ENCODE measurements at places on chromosomes 5 and 9.

GRCh38 chr5:52607227-52607824 lies 180.4 kb upstream of the ITGA1 start:
- no peak for DNase-seq

DNA sequence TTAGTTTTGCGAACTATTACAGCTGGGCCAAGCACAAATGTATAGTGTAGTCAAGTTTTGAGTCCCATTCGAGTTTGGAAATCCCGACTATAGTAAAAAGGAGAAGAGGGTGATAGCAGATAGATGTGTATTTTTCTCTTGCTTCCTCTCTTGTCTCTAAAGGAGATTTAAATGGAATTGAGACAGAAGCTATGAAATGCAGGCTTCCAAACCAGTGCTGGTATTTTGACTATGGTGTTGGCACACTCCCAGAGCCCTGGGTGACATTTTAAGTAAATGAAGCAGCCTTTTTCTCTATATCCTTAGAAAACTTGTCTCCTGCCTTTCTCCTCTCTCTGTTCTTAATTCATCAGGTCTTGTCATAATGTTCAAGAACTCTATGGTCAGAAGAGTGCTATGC lies 17.7 kb upstream of the AUH start:
- no peak for DNase-seq

- peak; percentile 3 for DNase-seq
Observed at GRCh38 chr9:85155352-85155751, 485.8 kb downstream of the NTRK2 start.

- DNase-seq: no peak
Observed at GRCh38 chr5:36712706-36713105, 106.3 kb downstream of the SLC1A3 start.

DNA sequence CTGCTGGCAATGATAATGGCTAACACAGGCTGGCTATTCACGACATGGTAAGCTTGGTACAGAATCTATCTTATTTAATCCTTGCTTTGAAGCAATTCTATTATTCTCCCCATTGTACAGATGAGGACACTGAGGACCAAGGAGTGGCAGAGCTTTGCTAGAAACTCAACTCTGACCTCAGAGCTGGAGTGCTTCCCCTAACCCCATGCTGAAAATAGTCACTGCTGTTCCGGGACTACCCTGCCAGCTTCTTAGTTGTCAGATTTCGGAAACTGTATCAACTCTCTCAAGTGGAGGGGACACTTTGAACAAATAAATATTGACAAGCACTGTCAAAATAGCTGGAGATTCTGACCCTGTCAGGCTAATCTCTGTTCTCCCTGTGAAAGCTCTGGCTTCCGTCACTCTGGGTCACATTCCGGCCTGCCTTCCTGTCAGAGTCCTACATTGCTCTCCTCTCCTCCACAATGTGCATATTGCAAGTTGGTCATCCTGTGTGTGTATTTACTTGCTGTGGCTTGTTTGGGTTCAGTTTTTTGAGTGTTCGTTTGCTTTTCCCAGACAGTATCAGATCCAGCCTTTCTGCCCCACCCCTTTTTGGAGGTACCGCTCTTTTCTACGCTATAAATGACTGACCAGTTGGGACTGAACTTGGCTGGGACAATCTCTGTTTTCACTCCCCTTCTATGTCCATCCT lies 134.3 kb upstream of the MAP1B start:
- no peak for DNase-seq

- no peak for DNase-seq
Observed at GRCh38 chr5:89377767-89378455, 494.9 kb upstream of the MEF2C start.

GRCh38 chr9:744046-744712 lies 97.3 kb upstream of the DMRT1 start:
- DNase-seq: no peak

DNA sequence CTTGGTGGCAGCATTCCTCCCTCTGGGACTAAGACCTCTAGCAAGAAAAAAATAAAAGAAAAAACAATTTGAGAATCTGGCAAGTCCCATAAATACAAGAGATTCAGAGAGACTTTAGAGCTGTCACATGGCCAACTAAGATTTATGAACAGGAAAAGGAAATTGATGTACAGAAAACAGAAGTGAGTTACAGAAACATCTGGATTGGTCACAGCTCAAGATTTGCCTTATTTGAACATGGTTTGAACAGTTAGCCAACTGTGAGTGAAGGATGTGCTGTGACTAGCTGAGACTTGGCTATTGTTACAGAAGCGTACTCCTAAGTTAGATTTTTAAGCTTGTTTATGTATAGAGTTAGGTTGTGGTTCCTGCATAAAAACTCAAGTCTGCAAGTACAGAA lies 340.2 kb downstream of the SLCO4C1 start:
- no peak for DNase-seq

DNA sequence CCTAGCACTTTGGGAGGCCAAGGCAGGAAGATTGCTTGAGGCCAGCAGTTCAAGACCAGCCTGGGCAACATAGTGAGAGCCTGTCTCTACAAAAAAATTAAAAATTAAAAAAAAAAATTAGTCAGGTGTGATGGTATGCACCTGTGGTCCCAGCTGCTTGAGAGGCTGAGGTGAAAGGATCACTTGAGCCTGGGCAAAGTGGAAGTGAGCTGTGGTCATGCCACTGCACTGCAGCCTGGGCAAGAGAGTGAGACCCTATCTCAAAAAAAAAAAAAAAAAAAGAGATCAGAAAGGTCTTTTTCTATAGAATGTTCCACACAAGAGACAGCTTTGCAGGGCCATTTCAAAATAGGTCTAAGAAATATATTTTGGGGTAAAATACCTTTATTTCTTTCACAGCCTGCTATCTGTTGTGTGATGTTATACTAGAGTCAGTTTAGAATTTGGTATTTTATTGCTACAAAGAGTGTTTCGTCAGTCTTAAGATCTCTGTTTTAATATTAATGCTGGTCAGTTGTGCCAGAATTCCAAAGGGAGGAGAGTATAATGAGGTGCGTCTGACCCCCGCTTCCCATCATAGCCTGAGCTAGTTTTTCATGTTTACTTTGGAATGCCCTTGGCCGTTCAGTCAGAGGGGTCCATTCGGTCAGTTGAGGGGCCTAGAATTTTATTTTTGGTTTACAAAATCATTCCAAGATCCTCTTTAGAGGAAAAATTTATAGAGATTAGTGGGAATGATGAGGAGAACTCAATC lies 9.4 kb downstream of the LNPEP start:
- DNase-seq: no peak

GRCh38 chr5:107736638-107737037 lies 65.9 kb upstream of the EFNA5 start:
- no peak for DNase-seq

DNA sequence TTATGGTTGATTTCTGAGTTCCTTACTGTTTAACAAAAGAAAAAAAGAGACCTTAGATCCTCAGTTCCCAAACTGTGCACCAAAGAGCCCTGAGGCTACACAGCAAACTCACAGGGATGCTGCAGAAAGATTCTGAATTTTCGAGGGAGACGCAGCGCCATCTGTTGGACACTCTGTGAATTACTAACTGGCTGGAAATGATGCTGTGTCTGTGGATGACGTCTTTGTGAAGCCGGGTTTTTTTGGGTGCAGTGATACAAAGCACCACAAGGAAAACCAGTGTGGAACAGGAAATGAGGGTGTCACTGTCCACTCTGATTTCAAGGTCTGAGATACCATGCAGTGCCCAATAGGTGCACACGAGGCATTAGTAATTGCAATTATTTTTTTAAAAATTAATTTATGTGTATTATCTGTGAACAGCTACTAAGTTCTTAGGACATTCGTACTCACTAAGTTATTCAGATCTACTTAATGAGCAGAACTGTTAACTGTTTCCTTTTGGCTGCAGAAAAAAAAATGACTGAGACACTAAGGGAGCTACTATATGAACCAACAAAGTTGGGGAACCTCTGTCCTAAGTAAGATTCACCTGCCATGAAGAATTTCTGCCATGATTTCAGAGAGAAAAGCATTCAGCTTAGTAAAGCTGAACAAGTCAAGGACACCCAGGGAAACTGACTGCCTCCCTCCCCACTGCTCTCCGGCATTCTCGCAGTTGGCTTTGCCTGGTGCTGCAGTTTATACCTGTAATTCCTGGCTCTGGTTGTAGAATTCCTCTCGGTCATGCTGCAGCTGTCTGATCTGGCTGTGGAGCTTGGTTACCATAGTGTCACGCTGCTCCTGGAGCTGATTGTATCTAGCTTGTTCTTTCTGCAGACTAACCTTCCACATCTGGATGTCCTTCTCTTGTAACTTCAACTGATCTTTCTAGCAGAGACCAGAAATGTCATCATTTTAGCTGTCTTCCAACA lies 23.4 kb downstream of the SPACA9 start:
- peak; percentile 52 for DNase-seq

- no peak for DNase-seq
Observed at GRCh38 chr5:138964647-138965201, 89.6 kb upstream of the LRRTM2 start.

GRCh38 chr5:83539463-83539790 lies 67.9 kb downstream of the VCAN start:
- DNase-seq: no peak

GRCh38 chr9:3186751-3187150 lies 339.1 kb downstream of the RFX3 start:
- DNase-seq: no peak

GRCh38 chr5:146646441-146646840 lies 130.5 kb upstream of the GPR151 start:
- no peak for DNase-seq

DNA sequence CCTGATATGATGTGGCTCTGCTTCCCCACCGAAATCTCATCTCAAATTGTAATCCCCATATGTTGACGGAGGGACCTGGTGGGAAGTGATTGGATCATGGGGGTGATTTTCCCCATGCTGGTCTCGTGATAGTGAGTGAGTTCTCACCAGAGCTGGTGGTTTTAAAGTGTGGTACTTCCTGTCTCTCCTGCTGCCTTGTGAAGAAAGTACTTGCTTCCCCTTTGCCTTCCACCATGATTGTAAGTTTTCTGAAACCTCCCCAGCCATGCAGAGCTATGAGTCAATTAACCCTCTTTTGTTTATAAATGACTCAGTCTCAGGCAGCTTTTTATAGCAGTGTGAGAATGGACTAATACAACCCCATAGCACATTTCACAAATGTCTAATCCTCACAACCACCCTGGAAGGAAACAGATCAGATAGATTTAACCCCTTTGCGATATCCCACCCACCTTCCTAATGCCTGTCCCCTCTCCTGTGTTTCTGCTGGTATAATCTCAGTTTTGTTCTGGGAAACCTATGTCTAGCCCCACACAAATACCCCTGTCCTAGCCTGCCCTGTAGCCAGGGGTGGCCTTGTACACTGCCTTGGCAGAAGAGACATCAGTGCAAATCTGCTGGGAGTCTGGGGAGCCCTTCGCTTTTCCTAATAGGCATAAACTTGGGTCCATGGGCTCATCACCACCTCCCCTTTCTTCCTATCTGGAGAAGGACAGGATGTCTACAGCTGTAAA lies 157.0 kb upstream of the RAI14 start:
- no peak for DNase-seq

- no peak for DNase-seq
Observed at GRCh38 chr9:26656003-26656870, 236.4 kb downstream of the CAAP1 start.

- DNase-seq: no peak
Observed at GRCh38 chr5:75460942-75461610, 50.4 kb downstream of the CERT1 start.

DNA sequence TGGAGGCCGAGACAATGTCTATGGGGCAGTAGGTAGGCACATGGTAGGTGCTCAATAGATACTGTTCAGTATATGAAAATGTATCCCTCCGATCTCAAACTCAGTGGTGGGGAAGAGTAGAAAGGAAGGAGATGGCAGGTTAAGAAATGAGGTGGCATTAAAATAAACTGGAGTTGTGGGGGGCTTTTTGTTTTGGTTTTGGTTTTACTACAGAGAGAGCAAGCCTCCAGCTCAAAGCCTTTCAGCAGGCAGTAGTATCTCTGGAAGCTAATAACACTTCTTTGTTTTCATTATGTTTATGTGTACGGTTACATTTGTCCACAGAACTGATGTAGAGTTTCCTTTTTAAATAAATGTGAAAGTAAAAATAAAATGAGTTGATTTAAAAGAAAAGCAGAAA lies 8.6 kb downstream of the MFAP3 start:
- DNase-seq: no peak

GRCh38 chr5:17743580-17744435 lies 109.5 kb downstream of the TAF11L14 start:
- DNase-seq: no peak

DNA sequence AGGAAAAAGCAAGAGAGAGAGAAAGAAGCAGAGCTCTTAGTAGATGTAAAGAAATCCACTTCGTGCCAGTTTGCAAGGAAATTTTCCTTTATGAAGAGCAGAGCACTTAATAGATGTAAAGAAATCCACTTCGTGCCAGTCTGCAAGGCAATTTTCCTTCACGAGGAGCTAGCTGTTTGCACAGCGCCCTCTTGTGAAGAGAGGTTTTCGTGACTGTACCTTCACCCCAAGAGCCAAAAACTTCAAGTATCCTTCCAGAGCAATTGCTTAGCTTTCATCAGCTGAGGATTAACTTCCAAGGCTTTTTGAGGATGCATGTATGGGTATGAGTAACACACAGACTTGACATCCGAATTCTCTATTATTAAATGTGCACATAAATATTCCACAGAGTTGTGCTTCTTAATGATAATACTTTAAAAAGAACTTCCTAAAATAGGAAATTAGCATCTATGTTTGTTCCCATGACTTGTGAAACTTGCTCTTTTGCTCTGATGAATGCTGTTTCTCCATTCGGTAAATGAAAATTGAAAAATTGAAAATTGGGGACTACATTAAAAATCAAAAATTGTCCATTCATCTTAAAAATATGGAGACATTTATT lies 525.6 kb downstream of the PDE4D start:
- DNase-seq: peak; percentile 32

DNA sequence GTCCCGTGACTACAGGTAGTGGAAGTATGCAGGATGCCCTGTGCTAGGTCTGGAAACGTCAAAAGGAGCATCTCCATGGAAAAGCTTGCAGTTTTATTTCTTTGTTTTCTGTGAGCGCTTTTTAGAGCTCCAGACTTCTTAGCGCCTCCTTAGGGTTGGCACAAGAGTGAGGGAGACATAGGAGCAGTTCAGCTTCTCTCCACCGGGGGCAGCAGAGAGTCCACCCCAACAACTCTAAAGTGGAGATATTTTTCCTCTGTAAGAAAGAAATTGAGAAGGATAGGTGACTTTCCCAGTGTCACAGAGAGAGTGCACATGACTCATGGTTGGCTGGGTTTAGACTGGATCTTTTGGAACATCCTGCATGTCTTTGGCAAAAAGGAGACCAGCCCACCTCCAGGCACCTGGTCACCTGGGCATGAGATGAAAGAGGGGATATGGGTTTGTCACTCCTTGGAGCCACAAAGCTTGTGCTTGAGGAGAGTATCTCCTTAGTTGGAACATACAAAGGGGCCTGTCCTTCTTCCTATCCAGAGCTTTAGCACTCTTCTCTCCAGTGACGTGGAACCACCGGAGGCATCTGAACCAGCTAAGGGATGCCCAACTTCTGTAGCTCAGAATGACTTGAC lies 637.7 kb downstream of the SEMA5A start:
- DNase-seq: no peak

DNA sequence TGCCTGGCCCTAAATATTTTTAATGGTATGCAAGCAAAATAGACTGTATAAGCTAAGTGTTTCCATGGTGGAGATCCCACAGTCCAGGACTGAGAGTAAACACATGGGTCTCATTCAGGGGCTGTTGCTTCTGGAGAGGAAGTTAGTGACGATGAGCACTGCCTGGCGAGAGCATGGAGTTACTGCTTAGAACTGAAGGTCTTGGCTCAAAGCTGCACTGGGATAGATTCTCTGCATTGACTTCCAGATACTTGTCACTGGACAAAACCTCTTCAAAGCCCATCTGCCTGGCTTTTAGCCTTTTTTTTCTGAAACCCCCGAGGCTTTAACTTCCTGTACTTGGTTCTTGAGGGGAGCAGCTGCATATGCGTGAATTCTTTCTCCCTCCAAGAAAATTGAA lies 39.2 kb downstream of the GPR107 start:
- no peak for DNase-seq
